ENCODE measurements at places on chromosomes 2 and 18.

- DNase-seq, result no peak
Measured at GRCh38 chr18:13376298-13376840, 157.8 kb downstream of the LDLRAD4 start.

- no peak for DNase-seq
Measured at GRCh38 chr18:45896991-45897390, 70.1 kb downstream of the EPG5 start.

- no peak for DNase-seq
Measured at GRCh38 chr2:128568106-128568505, 249.4 kb upstream of the HS6ST1 start.

- DNase-seq, result no peak
Measured at GRCh38 chr2:58896638-58897037, 655.5 kb upstream of the FANCL start.

DNA sequence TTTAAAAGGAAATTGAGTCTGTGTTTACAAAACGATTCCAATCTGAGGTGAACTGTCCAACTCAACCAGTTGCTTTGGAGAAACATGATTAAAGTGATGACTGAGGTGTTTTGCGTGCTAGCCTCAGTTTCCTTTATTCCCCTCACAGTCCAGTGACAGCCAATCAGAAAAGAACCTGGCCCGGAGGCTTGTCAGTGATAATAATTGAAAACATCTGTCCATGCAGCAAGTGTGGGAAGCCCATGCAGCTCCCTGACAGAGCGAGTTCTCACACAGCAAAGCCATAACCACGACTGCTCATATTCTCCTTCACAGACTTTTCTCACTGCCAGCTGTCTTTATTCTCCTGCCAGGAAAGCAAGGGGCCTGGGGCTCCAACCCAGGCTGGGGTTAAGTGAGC lies 613.4 kb downstream of the ARHGAP15 start:
- no peak for DNase-seq
